ENCODE measurements at places on chromosomes 2 and 18. TPM values are rescaled to one million over a fixed set of nuclear protein-coding genes. Genes with fewer than 3 reads are reported as not detected.

- no peak overlapping the region for H3K4me3 ChIP-seq
- no peak overlapping the region for H3K27ac ChIP-seq
- no peaks in the 10 kb centered on the region for H3K27me3 ChIP-seq
- peaks cover 30% of the 10 kb centered on the region for H3K4me1 ChIP-seq
Observed at GRCh38 chr2:23390152-23390551, 5.2 kb downstream of the KLHL29 start.

- no peak for DNase-seq
- no peak overlapping the region for H3K27ac ChIP-seq
- H3K4me3 ChIP-seq: no peak overlapping the region
- H3K4me1 ChIP-seq: no peaks in the 10 kb centered on the region
- peaks cover 32% of the 10 kb centered on the region for H3K36me3 ChIP-seq
- H3K27me3 ChIP-seq: no peaks in the 10 kb centered on the region
Observed at GRCh38 chr2:101277111-101277510, 24.4 kb downstream of the CNOT11 start.

GRCh38 chr18:43515481-43515880 lies 238.2 kb upstream of the SYT4 start:
- no peaks in the 10 kb centered on the region for H3K4me1 ChIP-seq
- peaks cover 9% of the 10 kb centered on the region for H3K27me3 ChIP-seq
- DNase-seq: no peak

DNA sequence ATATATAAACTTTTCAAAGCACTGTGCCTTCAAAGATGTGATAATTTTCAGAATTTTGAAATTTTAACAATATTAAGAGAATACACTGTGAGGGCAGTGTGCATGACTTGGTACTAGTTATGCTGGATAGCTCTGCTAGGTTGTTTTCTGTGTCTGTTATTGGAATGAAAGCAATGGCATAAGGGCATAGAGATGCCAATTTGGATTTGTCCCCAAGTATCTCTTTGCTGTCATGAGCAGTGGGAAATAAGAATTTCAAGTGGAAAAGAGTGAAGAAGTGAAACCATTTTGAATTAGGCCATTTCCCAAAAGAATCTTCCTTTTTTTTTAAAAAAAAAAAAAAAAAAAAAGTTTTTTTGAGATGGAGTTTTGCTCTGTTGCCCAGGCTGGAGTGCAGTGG lies 76.8 kb downstream of the SLC39A10 start:
- H3K27ac ChIP-seq: no peak overlapping the region
- H3K36me3 ChIP-seq: peaks cover 19% of the 10 kb centered on the region
- no peaks in the 10 kb centered on the region for H3K27me3 ChIP-seq
- peaks cover 36% of the 10 kb centered on the region for H3K4me1 ChIP-seq
- H3K4me3 ChIP-seq: no peak overlapping the region
- no peak for DNase-seq

DNA sequence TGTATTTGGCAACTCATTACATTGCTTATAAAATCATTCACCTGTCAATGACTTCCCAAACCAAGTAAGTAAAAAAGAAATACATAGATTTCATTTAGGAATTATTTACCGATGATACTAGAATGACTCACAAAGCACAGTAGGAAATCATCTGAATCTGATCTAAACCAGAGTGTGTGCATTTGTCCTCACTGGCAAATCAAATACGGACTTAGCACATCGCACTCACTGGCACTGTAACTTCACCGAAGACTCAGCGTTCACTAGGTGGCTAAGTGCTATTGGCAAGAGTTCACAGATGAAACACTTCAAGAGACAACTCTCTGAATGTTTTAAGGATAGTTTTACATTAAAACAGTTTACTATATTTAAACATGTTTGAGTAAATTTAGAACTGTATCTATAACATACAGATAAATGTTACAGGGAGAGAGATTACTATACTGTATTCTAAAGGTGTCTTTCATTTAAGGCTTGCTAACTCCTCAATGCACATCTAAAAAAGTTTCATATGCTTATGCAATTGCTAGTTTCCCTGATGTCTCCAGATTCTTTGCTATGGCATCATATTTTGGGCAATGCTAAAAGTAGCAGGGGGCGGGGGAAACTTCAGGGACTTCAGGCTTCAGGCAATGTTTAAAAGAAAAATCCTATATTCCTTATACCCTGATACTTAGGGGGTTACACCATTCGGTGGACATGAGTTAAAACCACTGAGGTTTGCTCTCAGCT lies 48.8 kb downstream of the STK39 start:
- no peaks in the 10 kb centered on the region for H3K27me3 ChIP-seq
- no peak for DNase-seq
- peak overlapping the region; percentile 69 for H3K27ac ChIP-seq
- no peak overlapping the region for H3K4me3 ChIP-seq
- peaks cover 42% of the 10 kb centered on the region for H3K4me1 ChIP-seq

- H3K27me3 ChIP-seq: peaks cover 9% of the 10 kb centered on the region
- H3K36me3 ChIP-seq: no peaks in the 10 kb centered on the region
- no peak for DNase-seq
- no peak overlapping the region for H3K27ac ChIP-seq
Observed at GRCh38 chr2:35887146-35887545, 468.4 kb upstream of the CRIM1 start.

DNA sequence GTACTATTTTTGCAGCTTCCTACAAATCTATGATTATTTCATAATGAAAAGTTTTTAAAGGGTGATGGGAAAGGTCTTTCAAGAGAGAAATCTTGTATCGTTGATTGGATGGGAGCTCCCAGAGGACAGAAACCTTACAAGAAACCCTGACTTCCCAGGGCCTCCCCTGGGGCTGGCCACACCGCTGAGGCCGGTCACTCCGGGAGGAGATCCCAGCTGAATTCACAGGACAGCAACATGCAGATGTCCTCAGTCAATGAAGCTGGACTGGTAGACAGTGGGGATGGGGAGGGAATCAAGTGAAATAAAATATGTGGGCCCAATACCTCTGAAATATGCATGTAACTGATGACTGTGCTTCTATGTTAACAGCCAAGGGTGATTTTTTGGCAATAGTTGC lies 135.6 kb downstream of the TFCP2L1 start:
- DNase-seq: no peak
- no peak overlapping the region for H3K4me3 ChIP-seq
- H3K27me3 ChIP-seq: peaks cover 32% of the 10 kb centered on the region
- H3K27ac ChIP-seq: no peak overlapping the region
- no peaks in the 10 kb centered on the region for H3K36me3 ChIP-seq
- no peaks in the 10 kb centered on the region for H3K4me1 ChIP-seq

GRCh38 chr2:191167766-191168165 lies 17.0 kb upstream of the STAT4 start:
- H3K27ac ChIP-seq: peak overlapping the region; percentile 9
- H3K4me3 ChIP-seq: no peak overlapping the region
- no peaks in the 10 kb centered on the region for H3K27me3 ChIP-seq

- no peaks in the 10 kb centered on the region for H3K27me3 ChIP-seq
- H3K27ac ChIP-seq: no peak overlapping the region
- H3K4me3 ChIP-seq: no peak overlapping the region
- peak; percentile 40 for DNase-seq
- peaks cover 16% of the 10 kb centered on the region for H3K4me1 ChIP-seq
Observed at GRCh38 chr2:10048501-10049171, 5.3 kb downstream of the KLF11 start.

DNA sequence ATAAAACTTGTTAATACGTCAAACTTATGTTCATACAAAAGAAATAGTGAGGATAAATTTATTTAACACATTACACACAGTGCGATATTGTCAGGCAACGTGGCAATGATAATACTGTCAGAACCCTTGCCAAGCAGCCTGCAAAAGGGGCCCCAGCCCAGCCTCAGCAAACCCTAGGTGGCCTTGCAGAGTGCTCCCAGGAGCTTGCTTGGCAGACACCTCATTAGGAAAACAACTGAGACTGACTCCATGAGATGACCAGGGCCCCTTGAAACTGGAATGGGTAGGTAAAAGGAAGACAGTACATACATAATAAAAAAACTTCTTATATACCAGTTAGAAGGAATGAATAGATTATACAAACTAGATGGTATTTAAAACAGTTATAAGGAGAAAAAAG lies 136.6 kb upstream of the EPC2 start:
- no peak overlapping the region for H3K27ac ChIP-seq
- peaks cover 14% of the 10 kb centered on the region for H3K4me1 ChIP-seq
- no peak overlapping the region for H3K4me3 ChIP-seq
- no peak for DNase-seq
- H3K27me3 ChIP-seq: no peaks in the 10 kb centered on the region
- H3K36me3 ChIP-seq: no peaks in the 10 kb centered on the region

DNA sequence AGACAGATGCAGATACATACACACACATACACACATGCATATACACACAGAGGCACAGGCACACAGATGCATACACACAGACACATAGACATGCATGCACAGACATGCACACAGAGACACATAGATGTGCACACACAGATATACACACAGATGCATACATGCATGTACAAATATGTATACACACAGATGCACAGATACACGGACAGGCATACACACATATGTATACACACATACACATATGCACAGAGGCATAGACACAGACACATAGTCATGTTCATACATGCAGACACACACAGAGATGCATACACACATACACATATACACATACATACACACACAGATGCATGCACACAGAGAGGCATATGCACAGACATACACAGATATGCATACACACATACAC lies 437.3 kb upstream of the SMIM21 start:
- H3K27me3 ChIP-seq: peaks cover 3% of the 10 kb centered on the region
- H3K4me1 ChIP-seq: peaks cover 2% of the 10 kb centered on the region
- no peaks in the 10 kb centered on the region for H3K36me3 ChIP-seq

GRCh38 chr2:128585706-128586105 lies 267.0 kb upstream of the HS6ST1 start:
- H3K27ac ChIP-seq: no peak overlapping the region
- no peak for DNase-seq
- peaks cover under 1% of the 10 kb centered on the region for H3K27me3 ChIP-seq

DNA sequence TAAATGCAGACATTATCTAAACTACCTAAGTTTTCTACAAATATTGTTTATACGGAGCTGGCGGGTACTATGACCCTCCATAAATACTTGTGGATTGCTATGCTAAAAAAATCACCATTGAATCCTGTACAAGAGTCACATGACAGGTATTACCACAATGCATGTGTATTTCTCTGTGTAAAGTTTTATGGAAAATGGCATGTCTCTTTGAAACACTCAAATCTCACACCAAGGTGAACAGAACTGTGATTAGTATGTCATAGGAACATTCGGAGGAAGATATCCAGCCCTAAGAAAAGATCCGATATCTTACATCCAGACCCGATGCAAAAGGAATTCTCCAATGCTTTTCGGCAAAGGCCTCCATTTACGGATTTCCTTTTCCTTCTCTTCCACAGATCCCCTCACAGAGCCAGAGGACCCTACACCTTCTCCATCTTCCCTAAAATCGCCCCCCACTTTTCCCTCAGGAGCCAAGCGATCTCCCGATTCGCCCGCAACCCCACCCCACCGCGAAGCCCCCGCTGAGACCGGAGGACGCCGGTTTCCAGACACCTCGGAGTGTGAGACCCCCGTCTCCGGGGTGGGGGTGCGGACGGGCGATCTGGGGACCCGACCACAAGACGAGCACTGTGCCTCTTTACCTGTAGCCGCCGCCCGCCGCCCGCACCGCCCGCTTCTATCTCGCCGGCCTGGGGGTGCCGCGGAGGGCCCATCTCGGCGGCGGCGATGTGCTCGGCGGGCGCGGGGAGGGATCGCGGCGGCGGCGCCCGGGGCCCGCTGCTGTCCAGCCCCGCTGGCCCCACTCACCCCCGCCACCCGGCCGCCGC lies 1.2 kb downstream of the SAP130 start:
- H3K36me3 ChIP-seq: peaks cover 3% of the 10 kb centered on the region
- peak; percentile 91 for DNase-seq
- peak overlapping the region; percentile 90 for H3K27ac ChIP-seq
- peaks cover 14% of the 10 kb centered on the region for H3K4me1 ChIP-seq

- no peaks in the 10 kb centered on the region for H3K4me1 ChIP-seq
- no peak overlapping the region for H3K27ac ChIP-seq
- no peaks in the 10 kb centered on the region for H3K27me3 ChIP-seq
- no peaks in the 10 kb centered on the region for H3K36me3 ChIP-seq
- H3K4me3 ChIP-seq: no peak overlapping the region
Observed at GRCh38 chr2:213740453-213740852, 456.2 kb downstream of the SPAG16 start.

GRCh38 chr2:188324067-188324466 lies 32.4 kb downstream of the GULP1 start:
- H3K27ac ChIP-seq: no peak overlapping the region
- no peaks in the 10 kb centered on the region for H3K36me3 ChIP-seq
- no peaks in the 10 kb centered on the region for H3K27me3 ChIP-seq
- H3K4me3 ChIP-seq: no peak overlapping the region
- peaks cover 58% of the 10 kb centered on the region for H3K4me1 ChIP-seq
- no peak for DNase-seq

DNA sequence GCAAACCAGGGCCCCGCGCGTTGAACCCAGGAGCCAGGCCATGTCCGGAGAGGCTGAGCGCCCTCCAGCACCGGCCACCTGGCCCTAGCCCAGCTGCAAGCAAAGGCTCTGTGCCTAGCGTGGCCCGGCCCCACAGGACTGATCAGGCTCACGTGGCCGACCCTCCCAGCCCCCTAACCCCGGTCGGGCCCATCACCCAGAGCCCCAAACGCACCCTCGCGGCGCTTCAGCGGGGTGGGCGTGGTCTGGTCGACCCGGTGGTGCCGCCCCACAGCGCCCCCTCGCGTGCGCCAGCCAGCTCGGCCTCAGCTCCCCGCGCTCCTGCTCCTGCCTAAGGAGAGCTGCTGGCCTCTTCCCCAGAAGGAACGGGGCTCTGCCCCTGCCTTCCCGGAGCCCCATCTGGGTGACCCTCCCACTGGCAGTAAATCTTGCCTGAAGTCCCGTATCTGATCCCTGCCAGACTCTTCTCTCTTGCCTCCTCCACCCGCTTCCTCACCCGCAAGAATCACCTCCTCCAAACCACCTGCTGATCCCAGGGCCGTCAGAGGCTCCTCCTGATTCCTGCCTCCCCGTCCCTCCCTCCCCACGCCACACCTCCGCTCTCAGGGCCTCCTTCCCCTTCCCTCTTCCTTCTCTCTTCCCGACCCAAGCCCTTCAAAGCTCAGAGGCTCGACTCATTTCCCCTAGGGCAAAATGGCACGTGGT lies 12.3 kb upstream of the TEX51 start:
- peak overlapping the region; percentile 48 for H3K4me3 ChIP-seq
- no peaks in the 10 kb centered on the region for H3K36me3 ChIP-seq
- peaks cover 7% of the 10 kb centered on the region for H3K4me1 ChIP-seq
- H3K27me3 ChIP-seq: peaks cover 30% of the 10 kb centered on the region

DNA sequence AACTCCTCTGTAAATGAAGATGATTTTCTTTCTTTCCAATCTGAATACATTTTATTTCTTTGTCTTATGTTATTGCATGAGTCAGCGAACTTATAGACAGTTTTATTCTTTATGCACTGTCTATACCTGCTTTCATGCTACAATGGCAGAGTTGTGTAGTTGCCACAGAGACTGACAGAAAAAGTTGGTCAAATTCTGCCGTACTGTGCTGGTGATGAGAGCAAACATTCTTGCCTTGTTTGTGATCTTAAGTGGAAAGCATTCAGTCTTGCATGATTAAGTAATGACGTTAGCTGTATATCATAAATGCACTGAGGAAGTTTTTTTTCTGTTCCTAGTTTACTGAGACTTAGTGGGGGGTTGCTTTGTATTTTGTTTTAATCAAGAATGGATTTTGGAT lies 32.9 kb downstream of the ZC3H15 start:
- H3K4me3 ChIP-seq: no peak overlapping the region
- H3K27ac ChIP-seq: no peak overlapping the region
- no peaks in the 10 kb centered on the region for H3K27me3 ChIP-seq

Gene GAREM2
- 6.5 TPM for total RNA-seq

Gene RDH14
- total RNA-seq: 17.3 TPM

Gene PJVK
- total RNA-seq: 3.7 TPM

Gene C2orf78
- total RNA-seq: not detected

Gene FAM210A
- 19.6 TPM for total RNA-seq

Measured in chondrocyte (in vitro differentiated cells).